ENCODE measurements at places on chromosomes 2 and 18.

DNA sequence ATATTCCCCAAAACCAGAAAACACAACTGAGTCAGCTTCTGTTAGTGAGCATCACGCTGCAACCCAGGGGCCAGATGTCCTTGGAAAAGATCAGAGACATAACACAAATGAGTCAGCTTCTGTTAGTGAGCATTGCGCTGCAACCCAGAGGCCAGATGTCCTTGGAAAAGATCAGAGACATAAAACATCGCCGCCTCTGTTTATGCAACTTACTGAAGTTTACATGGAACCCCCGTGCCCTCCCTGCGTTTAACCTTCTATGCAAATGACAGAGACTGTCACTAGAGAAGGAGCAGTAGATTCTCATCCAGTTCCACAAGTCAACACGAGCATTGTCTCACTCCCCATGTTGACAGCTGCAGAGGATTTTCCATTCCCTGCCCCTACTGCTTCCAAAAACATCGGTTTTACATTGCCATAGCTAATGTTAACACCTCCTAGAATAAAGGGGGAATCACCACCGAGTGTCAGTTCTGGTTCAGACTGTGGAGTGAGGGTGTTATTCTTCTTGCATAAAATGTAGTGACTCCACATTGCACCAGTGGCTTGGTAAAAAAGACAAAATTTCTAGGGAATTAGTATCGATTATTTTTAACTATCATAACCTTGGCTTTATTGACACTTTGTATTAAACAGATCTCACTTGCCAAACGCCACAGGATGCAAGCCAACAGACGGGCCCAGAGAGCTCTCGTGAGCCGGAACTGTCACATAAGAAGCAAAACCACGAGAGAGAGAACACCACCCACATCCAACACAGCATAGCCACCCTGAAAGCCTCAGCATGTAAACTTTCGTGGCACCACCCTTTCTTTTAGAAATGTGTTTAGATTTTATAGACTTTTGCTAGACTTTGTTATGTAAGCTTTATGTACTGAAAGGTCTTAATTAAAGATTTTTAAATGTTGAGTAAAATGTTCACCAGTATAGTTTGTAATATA lies 87.7 kb downstream of the SH3YL1 start:
- DNase-seq = no peak

- no peak for DNase-seq
These were observed 272.2 kb downstream of the C1D start for GRCh38 chr2:67790622-67791021.

DNA sequence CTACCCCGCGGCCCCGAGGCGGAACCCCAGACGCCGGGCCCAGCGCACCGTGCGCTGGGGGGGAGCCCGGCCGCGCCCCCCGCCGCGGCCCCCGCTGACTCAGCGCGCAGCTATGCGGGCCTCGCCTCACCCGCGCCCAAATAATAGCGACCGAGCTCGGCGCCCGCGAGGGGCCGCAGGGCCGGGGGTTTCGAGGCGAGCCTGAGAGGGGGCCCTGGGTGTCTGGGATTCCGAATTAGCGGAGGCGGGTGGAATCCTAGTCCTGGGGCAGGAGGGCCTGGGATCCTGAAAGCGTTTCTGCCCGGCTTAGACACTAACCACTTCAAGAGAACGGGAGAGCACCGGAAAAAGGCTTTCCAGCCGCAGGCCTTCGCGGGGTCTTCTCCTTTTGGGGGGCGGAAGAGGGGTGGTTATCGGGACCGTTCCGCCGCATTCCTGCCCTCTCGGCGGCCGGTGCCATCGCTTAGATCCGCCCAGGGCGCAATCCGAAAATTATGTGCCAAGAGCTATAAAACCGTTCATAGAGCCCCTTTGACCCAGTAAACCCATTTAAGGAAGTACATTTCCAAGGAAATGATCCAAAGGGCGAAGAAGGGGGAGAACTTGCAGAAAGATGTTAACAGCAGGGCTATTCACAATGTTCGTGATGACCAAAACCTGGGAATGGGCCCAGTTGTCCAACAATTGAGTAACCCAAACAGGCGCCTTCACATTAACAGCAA lies 681 bp upstream of the ROCK2 start:
- peak; percentile 60 for DNase-seq

DNA sequence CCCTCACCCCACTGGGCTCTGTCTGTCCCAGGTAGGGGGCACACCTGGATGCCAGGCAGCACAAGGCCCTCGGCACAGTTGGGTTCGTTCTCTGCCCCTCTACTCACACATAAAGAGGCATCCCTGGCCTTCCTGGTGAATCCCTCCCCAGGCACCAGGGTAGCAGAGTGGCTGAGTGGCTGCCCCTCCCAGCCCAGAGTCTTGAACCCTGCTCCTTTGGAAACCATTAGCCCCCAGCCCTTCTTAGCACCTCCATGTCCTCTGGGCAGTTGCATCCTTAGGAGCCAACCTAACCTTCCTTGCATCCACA lies 2.0 kb downstream of the GPC1 start:
- DNase-seq = no peak

DNA sequence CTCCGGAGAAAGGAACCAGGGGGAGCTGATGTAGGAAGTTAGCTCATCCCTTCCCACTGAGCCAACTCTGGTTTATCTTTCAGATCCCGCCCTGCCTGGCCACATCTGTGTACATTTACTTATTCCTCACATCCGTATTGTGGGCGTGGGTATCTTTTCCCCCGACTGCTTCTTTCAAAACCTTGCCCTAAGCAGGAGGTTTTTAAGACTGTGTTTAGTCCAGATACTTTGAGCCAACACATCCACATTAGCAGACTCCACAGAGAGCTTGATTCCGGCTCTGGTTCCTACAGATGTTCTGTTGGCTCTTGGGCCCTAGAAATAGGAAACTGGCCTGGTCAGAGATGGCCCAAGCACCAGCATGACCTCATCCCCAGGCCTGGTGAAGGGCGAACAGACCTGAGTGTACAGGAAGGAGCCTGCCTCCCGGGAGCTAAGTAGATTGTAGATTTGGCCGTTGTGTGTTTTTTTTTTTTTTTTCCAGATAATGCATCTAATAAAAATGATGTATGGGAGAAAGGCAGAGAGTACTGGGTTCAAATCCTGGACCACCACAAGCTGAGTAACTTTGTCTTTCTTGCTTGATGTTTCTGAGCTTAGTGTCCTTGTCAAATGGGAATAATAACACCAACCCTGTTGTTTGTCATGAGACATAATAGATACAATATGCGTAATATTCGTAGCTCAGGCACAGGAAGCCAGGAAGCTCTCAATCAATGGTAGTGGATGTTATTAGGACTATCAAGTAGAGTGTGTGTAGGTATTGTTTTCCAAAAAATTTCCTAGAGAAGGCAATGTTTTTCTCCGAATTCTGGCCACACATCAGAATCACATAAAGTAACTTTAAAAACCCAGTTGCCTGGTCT lies 92.3 kb downstream of the PRKCE start:
- DNase-seq = no peak

DNA sequence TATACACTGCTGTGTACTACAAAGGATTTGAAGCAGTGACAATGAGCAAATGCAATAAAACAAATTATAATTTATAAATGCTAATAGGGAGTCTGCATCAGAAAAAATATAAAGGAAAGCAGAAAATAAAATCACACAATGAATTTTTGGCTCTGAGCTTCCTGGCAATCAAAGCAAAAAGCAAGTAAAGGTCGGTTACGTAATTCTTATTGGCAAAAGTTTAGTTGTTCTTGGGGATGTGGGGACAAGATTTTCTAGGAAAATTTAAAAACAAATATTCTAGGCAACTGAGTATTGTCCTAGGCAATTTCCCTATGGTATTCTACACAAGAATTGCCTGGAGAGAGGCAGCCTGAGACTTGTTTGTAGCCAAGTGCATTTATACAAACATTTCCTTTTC lies 1.8 kb downstream of the ORC2 start:
- no peak for DNase-seq

DNA sequence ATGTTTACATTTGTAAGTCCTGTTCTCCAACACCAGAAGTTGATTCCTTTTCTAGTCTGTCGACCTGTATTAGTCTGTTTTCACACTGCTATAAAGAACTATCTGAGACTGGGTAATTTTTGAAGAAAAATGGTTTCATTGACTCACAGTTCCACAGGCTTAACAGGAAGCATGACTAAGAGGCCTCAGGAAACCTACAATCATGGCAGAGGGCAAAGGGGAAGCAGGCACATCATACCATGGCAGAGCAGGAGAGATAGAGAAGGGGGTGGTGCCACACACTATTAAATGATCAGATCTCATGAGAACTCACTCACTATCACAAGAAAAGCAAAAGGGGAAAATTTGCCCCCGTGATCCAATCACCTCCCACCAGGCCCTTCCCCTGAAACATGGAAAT lies 112.8 kb upstream of the MAP3K20 start:
- DNase-seq = no peak

GRCh38 chr2:151619337-151619989 lies 114.8 kb downstream of the NEB start:
- no peak for DNase-seq

DNA sequence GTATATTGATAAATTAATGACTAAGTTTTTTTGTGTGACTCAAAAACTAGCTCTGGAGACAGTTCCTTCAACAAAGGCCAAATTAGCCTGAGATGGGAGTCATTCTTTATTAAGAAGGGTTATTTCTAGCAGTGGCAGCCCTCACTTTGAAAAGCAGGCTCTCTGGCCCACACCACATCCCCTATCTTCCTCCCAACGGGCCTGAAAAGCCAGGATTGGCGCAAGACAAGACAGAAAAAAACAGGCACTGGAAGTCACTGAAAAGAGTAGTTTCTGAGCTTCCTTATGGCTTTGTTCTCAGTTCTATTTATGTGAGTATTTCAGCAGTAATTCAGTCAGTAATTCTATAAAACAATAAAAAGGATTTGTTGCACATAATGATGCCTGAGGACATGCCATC lies 149.0 kb downstream of the LAMA3 start:
- no peak for DNase-seq

DNA sequence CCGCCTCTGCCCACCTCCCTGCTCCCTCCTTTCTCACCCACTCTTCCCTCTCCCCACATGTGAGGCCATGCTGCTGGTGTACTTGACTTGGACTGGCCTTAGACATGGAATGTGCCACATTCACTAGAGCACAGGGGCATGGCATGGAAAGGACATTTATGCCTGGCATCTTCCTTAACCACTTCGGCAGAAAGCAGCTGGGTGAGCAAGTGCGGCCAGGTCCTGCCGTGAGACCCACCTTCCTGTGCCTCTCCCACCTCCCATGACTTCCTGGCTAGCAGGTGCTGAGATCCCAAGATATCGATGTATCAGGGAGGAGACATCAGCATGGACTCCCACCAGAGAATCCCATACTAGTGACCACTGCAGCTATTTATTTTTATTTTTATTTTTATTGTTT lies 13.0 kb downstream of the GPR55 start:
- DNase-seq = no peak

- DNase-seq = no peak
These were observed 524.0 kb upstream of the ID2 start for GRCh38 chr2:8157621-8158430.

DNA sequence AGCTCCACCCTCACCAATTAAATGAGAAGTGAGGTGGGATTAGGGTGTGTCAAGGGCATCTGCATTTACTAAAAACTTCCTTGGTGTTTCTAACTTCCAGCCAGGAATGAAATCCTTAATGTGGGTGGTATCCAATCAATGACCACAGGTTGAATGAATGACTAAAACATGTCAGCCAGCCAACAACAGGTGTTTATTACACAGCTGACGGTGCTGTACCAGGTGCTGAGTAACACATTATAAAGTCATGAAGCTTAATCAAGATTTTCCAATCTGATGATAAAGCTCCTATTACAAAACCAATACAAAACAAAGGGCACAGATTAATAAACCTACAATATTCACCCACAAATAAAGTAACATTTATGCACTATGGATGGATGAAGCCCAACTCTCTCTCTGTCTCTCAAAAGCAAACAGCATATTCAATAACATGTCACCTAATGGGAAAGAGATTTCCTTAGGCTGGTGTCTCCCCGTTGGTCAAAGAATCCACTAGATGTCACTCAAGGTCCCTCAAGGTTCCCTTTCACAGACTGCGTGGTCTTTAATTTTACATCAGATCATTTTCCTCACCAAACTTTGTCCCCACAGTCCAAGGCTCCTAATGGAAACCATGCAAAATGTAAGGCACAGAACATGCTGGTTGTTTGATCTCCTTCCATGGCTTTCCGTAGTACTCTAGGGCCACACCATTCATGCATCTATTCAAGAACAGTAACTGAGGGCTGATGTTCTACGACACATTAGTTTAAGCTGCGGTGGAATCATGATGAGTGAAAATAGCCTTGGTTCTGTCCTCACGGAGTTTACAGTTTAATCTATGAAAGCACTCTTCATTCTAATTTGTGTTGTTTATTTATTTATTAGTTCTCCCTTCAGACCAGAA lies 6.4 kb upstream of the PTPN4 start:
- DNase-seq = no peak

DNA sequence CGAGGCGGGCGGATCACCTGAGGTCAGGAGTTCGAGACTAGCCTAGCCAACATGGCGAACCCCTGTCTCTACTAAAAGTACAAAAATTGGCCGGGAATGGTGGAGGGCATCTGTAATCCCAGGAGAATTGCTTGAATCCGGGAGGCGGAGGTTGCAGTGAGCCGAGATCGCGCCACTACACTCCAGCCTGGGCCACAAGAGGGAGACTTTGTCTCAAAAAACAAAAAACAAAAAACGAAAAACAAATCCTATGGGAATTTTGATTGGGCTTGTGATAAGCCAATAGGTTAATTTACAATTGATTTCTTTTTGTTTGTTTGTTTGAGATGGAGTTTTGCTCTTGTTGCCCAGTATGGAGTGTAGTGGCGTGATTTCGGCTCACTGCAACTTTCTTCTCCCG lies 24.2 kb upstream of the TOGARAM2 start:
- DNase-seq = no peak

DNA sequence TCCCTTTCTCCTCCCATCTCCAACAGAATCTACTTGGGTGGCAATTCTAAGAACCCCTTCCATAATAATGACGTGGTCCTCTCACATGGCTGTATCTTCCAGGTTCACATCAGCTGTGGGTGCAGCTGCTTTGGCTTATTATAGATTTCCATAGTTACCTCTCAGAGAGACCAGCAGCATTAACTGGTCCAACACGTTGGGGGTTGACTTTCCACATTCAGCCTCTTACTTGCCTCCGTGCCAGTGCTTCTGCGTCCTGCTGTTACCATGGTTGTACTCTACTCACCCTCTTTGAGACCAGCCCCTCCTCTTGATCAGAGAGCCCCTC lies 570.7 kb downstream of the PLCL1 start:
- DNase-seq = no peak
